ENCODE measurements at places on chromosomes 7 and 10.

DNA sequence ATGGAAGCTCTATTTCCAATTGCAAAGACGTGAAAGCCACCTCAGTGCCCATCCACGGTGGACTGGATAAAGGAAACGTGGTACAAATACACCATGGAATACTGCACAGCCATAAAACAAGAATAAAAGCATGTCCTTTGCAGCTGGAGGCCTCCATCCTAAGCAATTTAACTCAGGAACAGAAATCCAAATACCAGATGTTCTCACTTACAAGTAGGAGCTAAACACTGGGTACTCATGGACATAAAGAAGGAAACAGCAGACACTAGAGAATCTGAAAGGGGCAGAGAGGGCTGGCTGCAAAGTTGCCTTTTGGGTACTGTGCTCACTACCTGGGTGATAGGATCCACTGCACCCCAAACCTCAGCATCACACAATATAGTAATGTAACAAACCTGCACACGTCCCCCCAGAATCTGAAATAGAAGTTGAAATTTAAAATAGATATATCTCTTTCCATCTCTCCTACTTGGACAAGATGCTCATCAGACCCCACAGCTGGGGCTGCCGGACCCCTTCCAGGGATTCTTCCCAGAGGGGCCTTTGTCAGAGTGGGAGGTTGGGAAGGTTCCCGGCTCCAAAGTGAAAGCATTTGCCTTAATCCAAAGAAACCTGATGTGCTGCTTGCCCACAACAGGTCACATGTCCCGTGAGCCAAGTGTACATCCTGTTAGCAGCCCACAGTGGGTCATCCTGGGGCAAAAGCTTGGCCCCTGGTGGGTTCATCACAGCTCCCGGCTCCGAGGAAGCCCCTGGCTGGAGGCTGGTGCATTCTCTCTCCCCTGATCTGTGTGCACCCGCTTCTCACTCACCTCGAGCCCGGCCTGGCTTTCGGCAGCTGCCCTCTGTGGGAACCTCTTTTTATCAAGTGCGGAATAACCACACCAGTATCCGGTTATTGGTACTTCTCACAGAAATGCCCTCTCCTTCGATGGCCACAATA is 172.3 kb upstream of the PPP2R2D start:
- no peak for DNase-seq

- DNase-seq = no peak
Observed at GRCh38 chr7:128055637-128056036, 24.4 kb upstream of the LRRC4 start.

DNA sequence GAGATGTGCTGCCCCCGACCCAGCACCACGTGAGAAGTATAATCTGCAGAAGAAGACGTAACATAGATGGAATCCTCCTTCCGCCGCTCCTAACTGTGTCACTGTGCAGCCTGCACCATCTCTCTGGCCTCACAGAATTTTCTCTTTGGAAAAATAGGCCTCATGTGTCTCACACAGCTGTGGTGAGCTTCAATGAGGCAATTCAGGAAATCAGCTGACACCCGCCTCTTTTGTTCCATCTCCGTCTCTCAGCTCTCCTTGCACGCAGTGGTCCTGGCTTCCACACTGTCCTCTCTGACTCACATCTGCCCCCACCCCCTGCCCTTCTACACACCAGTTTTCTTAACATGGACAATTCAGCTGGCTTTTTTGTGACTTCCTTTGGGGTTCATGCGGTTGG is 7.2 kb downstream of the C10orf90 start:
- DNase-seq = no peak

DNA sequence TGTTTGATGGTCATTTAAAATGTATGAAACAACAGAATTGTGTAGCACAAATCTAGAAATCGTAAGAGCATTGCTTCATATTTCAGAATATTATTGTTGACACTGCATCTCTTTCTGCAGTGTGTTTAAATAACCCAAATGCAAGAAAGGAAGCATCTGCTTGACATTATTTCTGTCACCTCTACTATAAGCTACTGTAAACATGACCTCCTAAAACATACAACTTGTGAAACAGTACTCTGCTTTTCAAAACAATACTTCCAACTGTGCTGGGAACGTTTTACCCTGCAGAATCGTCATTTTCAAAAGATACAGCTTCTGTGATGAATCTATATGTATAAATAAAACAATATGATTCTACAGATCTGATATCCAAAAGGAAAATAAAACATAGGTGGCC is 82.0 kb downstream of the RNF133 start:
- no peak for DNase-seq

- no peak for DNase-seq
Observed at GRCh38 chr7:106344861-106345260, 60.1 kb upstream of the NAMPT start.

DNA sequence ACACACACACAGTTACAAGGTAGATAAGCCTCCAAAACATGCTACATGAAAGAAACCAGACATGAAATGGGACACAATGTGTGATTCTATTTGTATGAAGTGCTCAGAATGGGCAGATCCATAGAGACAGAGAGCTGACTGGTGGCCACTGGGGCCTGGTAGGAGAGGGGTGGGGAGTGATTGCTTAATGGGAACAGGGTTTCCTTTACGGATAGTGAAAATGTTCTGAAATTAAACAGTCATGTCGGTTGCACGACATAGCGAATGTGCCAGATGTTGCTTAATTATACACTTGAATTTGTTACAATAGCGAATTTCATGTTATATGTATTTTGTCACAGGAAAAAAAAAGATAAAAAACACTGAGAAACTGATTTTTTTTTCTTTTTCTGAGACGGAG is 122.3 kb downstream of the SPDYE5 start:
- DNase-seq = no peak

- no peak for DNase-seq
Observed at GRCh38 chr10:57788117-57788516, 479.6 kb downstream of the IPMK start.

- DNase-seq = no peak
Observed at GRCh38 chr7:26460351-26461085, 168.9 kb downstream of the SNX10 start.

GRCh38 chr10:110067960-110068770 is 60.4 kb downstream of the ADD3 start:
- no peak for DNase-seq

GRCh38 chr10:101120884-101121653 is 10.0 kb upstream of the TLX1 start:
- DNase-seq = no peak

DNA sequence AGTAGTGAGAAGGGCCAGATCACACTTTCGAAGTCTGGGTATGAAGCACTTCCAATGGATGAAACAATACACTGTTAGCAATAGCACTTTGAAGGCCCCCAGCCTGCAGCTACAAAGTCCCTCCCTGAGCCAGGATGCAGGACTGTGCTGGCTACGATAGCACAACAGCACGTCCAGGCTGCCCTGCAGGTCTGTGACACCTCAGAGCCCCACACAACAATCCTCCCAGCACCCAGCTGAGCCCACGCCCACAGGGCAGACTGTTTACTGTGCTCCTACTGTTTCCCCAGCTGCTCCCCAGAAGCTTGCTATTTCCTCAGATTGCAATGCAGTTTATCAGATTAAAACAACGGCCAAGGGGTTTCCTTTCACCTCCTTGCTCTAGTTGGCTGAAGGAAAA is 71.4 kb downstream of the HTR5A start:
- DNase-seq = no peak

All from H1 (cell line).